ENCODE measurements at places on chromosomes 1 and 21.

DNA sequence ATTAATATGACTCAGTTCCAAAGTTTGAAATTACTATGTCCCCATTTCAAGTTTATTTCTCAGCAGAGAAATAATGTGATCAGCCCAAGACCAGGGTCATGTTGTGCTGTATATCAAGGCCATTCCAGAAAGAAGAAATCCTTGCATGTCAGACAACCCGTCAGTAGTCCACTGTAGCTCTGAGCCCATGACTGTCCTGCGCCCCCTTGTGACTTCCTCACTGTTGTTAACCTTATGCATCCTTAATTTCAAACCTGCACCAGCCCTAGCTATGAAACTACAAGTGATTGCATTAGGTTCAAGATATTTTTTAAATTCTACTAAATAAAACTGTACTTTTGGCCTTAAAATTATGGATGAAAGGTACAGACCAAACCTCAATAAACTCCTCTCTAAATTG, 133.0 kb downstream of the LRRC7 start:
- no peaks in the 10 kb centered on the region for H3K27me3 ChIP-seq
- H3K27ac ChIP-seq: no peak overlapping the region
- no peak for DNase-seq
- H3K4me3 ChIP-seq: no peak overlapping the region
- H3K36me3 ChIP-seq: no peaks in the 10 kb centered on the region
- H3K4me1 ChIP-seq: no peaks in the 10 kb centered on the region

GRCh38 chr21:20729376-20729775, 268.8 kb upstream of the NCAM2 start:
- no peaks in the 10 kb centered on the region for H3K36me3 ChIP-seq
- no peak for DNase-seq
- H3K27ac ChIP-seq: no peak overlapping the region

GRCh38 chr1:95535614-95536013, 301.6 kb downstream of the RWDD3 start:
- H3K4me1 ChIP-seq: no peaks in the 10 kb centered on the region
- no peak overlapping the region for H3K27ac ChIP-seq
- no peak for DNase-seq
- H3K36me3 ChIP-seq: no peaks in the 10 kb centered on the region
- H3K4me3 ChIP-seq: no peak overlapping the region

DNA sequence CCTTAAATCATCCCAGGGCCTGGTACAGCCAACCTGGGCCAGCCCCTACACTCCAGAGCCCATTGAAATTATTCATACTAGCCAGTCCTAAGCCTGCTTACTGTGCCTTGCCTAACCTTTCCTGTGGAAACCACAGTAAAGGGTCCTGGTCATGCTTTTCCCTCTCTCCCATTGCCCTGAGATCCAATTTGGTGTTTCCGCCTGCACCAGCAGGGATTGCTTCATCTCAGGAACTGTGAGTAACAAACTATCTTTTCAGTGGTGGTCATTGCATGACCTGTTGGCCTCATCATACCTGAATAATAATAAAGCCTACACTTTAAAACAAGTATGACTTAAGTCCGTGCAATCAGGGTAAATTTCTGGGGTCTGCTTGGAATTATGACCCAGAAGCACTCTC, 18.7 kb upstream of the GALNT2 start:
- DNase-seq: no peak
- no peak overlapping the region for H3K27ac ChIP-seq
- no peaks in the 10 kb centered on the region for H3K36me3 ChIP-seq
- no peak overlapping the region for H3K4me3 ChIP-seq
- peaks cover 8% of the 10 kb centered on the region for H3K27me3 ChIP-seq

GRCh38 chr1:34013958-34014737, 150.3 kb downstream of the HMGB4 start:
- DNase-seq: peak; percentile 8
- no peak overlapping the region for H3K27ac ChIP-seq
- no peaks in the 10 kb centered on the region for H3K4me1 ChIP-seq
- H3K4me3 ChIP-seq: no peak overlapping the region
- H3K27me3 ChIP-seq: no peaks in the 10 kb centered on the region

- H3K36me3 ChIP-seq: no peaks in the 10 kb centered on the region
- no peak overlapping the region for H3K4me3 ChIP-seq
- H3K27me3 ChIP-seq: peaks cover 7% of the 10 kb centered on the region
- peaks cover 21% of the 10 kb centered on the region for H3K4me1 ChIP-seq
These were observed 12.3 kb downstream of the ADGRB2 start for GRCh38 chr1:31751822-31752241.

DNA sequence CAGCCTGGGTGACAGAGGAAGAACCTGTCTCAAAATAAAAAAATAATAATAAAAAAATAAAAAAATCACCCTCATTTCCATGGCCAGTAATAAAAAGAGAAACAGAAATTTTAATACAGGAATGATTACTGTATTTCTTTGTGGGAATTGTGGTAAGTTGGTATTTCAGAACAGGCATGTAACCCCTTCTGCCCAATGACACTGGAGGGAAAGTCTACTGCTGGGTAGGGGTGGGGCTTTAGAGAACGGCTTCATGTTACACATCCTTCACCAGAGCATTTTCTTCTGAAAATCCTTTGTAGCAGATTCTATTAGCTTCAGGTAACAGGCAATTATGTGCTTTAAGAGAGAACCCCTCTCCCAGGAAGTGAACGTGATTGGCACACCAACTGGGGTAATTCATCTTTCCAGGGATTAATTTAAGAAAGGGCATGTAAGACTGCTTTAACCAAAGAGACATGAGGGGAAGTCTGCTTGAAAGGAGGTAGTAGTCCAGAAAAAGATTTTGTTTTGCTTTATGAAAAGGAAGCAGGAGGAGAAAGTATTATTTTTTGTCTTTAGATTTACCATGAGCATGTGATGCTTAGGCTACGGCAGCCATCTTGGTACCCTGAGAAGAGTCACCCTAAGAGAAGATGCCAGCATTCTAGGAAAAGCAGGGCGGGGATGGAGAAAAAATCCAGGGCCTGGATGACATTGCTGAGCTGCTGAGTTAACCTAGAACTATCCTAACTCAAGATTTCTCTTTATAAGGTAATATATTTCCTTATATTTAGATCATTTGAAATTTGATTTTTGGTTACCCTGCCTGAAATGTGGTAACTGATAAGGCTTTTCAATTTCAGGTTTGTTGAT, 57.7 kb upstream of the DPT start:
- no peak overlapping the region for H3K27ac ChIP-seq
- H3K4me3 ChIP-seq: no peak overlapping the region
- H3K27me3 ChIP-seq: peaks cover 16% of the 10 kb centered on the region

- DNase-seq: no peak
- H3K27me3 ChIP-seq: peaks cover 3% of the 10 kb centered on the region
- H3K4me1 ChIP-seq: no peaks in the 10 kb centered on the region
These were observed 29.6 kb upstream of the NPPB start for GRCh38 chr1:11888206-11888876.

DNA sequence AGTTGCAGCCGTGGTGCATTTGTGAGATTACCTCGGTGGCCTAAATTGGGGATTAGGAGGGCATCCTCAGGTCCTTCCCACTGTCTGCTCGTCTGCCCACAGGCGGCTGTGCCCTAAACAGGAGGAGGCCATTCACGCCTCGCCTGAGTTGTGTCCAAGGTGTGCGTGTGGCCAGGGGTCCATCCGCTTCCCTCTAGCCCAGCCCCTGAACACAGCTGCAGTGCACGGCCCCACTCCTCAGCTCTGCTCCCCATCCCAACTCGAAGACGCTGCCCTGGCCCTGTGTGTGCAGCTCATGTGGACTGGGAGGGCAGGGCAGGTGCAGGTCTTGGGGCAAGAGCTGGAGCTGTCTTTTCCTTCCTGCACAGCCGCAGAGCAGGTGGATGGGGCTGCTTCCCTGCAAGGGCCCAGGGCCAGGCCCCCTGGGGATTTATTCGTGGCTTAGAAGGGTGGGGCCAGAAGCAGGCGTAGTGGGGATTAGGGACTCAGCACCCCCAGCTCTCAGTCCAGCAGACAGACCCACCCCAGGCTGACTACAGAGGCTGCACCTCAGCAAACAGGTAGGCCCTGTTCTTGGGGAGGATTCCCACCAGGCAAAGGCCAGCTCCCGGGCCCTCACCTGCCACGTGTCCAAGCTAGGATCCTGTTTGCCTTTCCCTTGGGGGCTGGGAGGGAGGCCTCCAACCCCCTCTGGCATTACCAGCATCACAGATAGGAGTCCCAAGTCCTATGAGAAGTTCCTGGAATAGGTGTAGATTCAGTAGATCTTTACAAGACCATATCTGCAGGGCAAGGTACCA, 4.3 kb downstream of the GUK1 start:
- H3K27me3 ChIP-seq: no peaks in the 10 kb centered on the region
- peaks cover 16% of the 10 kb centered on the region for H3K36me3 ChIP-seq
- no peak for DNase-seq
- H3K4me3 ChIP-seq: no peak overlapping the region
- peaks cover 33% of the 10 kb centered on the region for H3K4me1 ChIP-seq
- H3K27ac ChIP-seq: peak overlapping the region; percentile 55

DNA sequence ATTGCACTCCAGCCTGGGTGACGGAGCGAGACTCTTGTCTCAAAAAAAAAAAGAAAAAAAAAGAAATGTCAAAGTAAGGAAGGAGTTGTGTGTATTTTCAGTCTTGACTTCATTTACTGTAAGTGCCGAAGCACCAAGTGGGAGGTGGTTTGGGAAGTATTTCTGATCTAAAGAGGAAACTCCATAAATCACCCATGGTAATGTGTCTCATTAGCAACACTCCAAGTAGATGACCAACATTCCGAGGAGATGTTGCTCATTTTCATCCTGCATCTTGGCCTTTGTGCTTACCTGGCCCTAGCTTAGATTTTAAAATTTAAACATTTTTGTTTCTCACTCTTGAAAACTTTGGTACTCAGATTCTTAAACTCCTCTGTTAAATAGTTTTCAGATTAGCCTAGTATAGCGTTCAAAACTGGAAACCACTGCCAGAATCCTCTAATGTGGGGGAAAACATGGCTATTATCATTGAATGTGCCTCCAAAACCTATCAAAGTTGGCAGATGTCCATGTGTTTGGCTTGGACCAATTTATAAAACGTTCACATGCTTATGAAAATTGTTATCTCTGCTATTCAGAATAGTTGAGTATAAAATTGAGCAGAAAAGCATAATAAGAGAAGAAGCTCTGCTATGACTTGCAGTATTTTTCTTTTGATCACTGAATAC, 110.4 kb downstream of the NFIA start:
- DNase-seq: no peak
- no peak overlapping the region for H3K4me3 ChIP-seq
- no peak overlapping the region for H3K27ac ChIP-seq
- H3K27me3 ChIP-seq: peaks cover 6% of the 10 kb centered on the region

GRCh38 chr1:21490774-21491487, 18.3 kb upstream of the ALPL start:
- no peak overlapping the region for H3K27ac ChIP-seq
- H3K4me1 ChIP-seq: peaks cover 11% of the 10 kb centered on the region
- H3K36me3 ChIP-seq: no peaks in the 10 kb centered on the region

GRCh38 chr1:169078163-169078883, 28.2 kb upstream of the ATP1B1 start:
- H3K4me3 ChIP-seq: no peak overlapping the region
- H3K27ac ChIP-seq: no peak overlapping the region
- no peaks in the 10 kb centered on the region for H3K36me3 ChIP-seq

- no peaks in the 10 kb centered on the region for H3K4me1 ChIP-seq
- H3K27ac ChIP-seq: no peak overlapping the region
- no peak overlapping the region for H3K4me3 ChIP-seq
- no peaks in the 10 kb centered on the region for H3K36me3 ChIP-seq
- no peaks in the 10 kb centered on the region for H3K27me3 ChIP-seq
These were observed 57.9 kb downstream of the DMRTB1 start for GRCh38 chr1:53517109-53517508.

DNA sequence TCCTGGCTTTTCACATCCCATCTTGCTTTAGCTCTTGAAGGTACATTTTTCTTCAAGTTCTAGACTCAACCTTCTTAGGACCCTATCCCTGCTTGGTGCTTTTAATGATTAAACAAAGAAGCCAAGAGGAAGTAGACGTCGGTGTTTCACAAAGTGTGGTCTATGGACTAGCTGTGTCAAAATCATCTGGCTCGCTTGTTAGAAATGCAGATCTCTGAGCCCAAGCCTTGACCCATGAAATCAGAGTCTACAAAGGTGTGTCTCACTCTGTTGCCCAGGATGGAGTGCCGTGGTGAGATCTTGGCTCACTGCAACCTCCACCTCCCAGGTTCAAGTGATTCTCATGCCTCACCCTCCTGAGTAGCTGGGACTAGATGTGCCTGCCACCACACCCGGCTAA, 295.5 kb upstream of the KAZN start:
- no peak overlapping the region for H3K4me3 ChIP-seq
- H3K36me3 ChIP-seq: no peaks in the 10 kb centered on the region
- H3K27ac ChIP-seq: no peak overlapping the region
- no peaks in the 10 kb centered on the region for H3K27me3 ChIP-seq

- H3K4me3 ChIP-seq: no peak overlapping the region
- no peak overlapping the region for H3K27ac ChIP-seq
- peaks cover 3% of the 10 kb centered on the region for H3K4me1 ChIP-seq
- DNase-seq: no peak
- peaks cover 12% of the 10 kb centered on the region for H3K36me3 ChIP-seq
- no peaks in the 10 kb centered on the region for H3K27me3 ChIP-seq
These were observed 11.6 kb downstream of the GMEB1 start for GRCh38 chr1:28680151-28680550.

- no peak overlapping the region for H3K4me3 ChIP-seq
- H3K4me1 ChIP-seq: peaks cover 7% of the 10 kb centered on the region
- H3K36me3 ChIP-seq: no peaks in the 10 kb centered on the region
- no peaks in the 10 kb centered on the region for H3K27me3 ChIP-seq
These were observed 27.1 kb downstream of the ACOT11 start for GRCh38 chr1:54575161-54575560.
